Activated CD4-positive, alpha-beta T cell treated with anti-CD3 and anti-CD28 coated beads for 36 hours (primary cell): ENCODE measurements at places on chromosomes 7 and 10.

GRCh38 chr7:25580141-25580540 lies 351.9 kb upstream of the NPVF start:
- no peak for DNase-seq

DNA sequence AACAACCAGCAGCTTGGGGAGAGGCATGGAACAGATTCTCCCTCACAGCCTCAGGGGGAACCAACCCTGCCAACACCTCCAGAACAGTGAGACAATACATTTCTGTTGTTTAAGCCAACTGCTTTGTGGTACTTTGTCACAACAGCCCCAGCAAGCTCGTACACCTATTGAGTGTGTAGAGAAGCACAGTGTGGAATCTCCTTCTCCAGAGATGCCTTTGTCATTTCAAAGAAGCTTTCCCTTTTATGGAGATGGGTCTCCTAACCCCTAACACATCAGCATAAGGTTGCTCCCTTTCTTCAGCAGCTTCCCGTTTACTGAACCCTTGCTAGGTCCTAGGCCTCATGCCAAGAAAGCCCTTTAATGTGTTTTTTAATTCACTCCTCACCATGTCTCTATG lies 60.7 kb upstream of the AGK start:
- no peak for DNase-seq

- no peak for DNase-seq
Observed at GRCh38 chr7:87001214-87001613, 58.2 kb downstream of the ELAPOR2 start.

- no peak for DNase-seq
Observed at GRCh38 chr10:61792921-61793320, 108.6 kb upstream of the ARID5B start.

DNA sequence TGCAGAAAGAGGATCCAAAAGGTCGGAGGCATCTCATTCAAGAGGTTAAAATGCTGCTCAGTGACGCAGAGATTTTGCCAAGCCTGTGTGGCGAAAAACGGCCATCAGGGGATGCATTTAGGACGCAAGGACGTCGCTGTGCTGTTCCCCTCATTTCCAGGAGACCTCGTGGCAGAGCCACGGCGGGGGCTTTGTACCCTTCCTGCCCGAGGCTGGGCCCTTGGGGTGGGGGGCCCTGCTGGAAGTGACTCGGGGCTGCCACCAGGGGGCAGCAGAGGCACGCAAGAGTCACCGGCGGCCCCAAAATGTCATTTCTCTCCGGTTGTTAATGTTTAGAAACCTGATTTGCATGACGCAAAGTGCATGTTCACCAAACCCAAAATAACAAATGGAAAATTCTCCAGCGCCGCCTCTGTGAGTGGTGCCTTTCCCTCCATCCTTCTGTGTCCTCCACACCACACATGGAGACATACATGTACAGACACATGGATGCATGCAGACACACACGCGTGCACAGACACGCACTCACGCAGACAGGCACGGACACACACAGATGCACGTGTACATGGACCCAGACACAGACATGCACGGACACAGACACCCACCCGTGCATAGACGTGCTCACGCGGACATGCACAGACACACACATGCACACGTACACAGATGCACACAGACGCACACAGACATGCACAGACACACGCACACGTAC lies 51.0 kb upstream of the NKX6-2 start:
- peak; percentile 68 for DNase-seq

DNA sequence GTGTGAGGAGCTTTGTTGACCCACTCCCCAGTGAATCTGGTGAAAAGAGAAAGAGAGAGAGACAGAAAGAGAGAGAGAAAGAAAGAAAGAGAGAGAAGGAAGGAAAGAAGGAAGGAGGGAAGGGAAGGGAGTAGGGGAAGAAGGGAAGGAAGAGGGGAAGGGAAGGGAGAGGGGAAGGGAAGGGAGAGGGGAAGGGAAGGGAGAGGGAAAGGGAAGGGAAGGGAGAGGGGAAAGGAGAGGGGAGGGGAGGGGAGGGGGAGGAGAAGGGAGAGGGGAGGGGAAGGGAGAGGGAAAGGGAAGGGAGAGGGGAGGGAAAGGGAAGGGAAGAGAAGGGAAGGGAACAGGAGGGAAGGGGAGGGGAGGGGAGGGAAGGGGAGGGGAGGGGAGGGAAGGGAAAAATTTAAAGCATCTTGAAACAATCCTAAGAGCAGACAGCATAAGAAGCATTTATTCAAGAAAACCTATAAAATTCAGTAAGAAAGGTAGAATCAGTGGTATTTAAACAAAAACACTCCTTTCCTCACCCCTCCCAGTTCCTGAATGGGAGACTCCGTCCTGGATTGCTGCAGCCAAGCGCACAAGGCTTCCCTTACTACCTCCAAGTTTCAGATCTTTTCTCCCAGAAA lies 846.2 kb upstream of the POM121L12 start:
- DNase-seq = no peak

DNA sequence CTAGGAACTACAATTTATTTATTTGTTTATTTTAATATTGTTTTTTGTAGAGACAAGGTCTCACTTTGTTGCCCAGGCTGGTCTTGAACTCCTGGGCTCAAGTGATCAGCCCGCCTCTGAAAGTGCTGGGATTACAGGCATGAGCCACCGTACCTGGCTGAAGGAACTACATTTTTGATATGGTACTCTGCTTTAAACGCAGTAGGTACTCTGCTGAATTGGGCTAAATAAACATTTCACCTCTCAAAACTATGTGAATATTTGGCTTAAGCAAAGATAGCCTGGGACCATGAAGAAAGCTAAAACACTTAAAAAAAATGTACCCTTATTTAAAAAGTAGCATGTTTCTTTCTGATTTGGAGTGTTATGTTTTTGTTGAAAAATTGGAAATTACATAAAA lies 138.2 kb downstream of the ADK start:
- DNase-seq = no peak
